ENCODE measurements at places on chromosomes 12 and 14.

GRCh38 chr14:22432348-22432976 lies 156.6 kb downstream of the DAD1 start:
- peak; percentile 97 for DNase-seq

GRCh38 chr12:53599579-53599978 lies 26.6 kb downstream of the ATF7 start:
- DNase-seq = no peak

DNA sequence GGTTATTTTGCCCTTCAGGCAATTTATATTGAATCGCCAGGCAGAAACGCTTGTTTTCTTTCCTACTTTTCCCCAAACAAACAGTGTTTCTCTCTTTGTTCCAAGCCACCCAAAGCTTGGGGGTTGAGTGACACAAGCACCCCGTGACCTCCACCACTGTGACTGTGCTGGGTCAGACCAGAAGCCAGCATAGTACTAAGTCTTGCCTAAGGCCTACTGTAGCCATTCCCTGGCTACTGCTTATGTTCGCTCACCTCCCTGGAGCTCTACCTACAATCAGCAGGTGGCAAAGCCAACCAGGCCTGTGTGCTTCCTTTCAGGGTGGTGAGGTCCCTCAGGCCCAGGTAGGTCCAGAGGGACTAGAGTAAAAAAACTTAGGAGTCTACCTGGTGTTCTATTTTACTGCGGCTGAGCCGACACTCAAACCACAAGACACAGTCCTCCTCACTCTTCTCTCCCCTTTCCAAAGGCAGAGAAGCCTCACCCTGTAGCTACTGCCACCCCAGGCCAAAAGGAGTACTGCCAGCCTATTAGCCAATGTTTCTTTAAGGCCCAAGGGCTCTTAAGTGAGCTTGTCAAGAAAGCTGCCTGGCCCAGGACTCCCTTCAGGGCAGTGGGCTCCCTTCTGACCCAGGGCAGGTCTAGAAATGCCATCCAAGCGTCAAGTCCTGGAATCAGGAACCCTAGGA lies 411.8 kb upstream of the MIS18BP1 start:
- no peak for DNase-seq

- DNase-seq = peak; percentile 78
Measured at GRCh38 chr12:24931666-24932405, 17.1 kb downstream of the BCAT1 start.

DNA sequence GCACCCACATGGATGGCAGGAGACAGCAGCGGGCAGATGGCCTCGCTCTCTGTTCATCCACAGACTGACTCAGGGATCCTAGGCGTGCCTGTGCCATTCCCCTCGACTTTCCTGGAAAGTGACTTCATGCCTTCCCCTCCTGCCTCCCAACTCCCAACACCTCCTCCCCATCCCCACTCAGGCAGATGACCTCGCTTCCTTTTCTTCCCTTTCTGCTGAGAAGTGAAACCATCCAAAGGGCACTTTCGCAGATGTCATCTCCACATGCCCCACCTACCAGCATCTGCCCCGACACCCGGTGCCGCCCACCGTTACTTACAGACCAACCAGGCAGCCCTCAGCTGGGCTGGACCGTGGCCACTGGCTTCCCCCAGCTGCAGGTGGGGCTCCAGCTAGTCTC lies 29.6 kb downstream of the BEGAIN start:
- DNase-seq = no peak

GRCh38 chr12:102518871-102519270 lies 38.5 kb upstream of the IGF1 start:
- no peak for DNase-seq

DNA sequence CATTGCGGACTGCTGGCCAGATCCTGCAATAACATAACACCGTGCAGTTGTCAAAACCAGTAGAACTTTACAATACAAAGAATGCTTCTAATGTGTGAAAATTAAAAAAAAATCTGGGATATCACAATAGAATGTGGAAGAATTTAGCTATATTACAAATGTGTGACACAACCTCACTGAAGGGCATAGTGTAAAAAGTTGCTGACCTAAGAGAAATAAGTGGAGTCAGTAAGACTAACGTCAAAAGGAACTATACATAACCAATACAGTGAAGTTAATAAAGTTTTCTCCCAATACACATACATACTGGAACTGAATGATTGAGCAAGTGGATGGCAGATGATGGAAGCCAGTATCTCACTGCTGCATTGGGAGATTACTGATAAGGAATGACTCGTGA lies 12.4 kb downstream of the OR6C74 start:
- no peak for DNase-seq

GRCh38 chr14:21414137-21414631 lies 30.4 kb upstream of the SUPT16H start:
- no peak for DNase-seq

- no peak for DNase-seq
Measured at GRCh38 chr12:98719515-98720504, 74.7 kb downstream of the APAF1 start.

DNA sequence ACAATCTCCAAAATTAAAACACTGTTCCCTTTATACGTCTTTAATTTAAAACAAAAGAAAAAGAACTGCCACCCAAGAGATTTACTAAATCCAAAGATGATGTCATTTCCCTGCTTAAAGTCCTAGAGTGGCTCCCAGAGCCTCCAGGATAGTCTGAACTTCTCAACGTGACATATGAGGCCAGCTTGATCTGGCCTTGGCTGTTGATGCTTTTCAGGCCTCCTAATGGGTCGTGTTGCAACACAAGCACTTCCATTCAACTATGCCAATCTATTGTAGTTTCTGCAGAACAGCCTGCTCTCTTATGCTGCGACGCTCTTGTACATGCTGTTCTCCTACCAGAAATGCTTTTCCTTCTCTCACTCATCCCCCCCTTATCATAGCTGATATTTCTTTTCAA lies 35.7 kb downstream of the LGR5 start:
- no peak for DNase-seq

DNA sequence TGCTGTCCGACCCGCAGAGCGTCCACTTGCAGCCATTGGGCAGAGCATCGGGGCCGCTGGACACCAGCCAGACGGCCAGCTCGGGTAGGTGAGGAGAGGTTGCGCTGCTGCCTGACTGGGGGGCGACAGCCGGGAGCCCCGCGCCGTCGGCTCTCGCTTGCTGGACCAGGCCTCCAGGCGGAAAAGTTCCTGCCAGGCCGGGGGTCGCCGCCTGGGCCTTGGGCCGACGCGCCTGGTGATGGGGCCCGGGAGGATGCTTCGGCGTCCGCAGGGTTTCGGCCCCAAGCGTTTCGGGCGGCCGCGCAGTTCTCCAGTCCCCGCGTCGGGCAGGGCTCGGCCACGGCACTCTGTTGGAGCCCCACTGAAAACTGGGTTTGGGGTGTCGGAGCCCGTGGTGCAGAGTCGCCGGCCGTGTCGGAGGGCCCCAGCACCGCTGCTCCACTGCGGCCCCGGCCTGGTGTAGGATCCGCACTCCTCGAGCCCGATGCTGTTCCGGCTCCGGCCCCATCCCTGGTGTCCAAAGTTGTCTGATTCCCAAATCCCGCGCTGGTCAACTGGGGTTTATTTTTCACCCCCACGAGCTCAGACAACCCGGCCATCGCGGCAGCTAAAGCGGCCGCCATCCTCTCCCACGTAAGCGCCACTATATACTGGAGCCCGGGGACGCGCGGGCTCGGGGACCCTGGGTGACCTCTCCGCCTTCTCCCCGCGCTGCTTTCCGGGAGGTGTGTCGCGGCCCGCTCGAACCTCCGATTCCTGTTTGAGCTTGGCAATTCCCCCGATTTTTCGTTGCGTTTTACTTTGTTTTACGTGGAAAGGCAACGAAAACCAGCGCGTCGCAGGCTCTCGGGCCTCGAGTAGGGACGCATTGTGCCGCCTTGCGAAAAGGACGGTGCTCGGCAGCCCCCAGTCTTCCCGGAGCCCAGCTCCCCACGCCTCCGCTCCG lies 872 bp downstream of the VSX2 start:
- no peak for DNase-seq

GRCh38 chr14:85873006-85873405 lies 343.1 kb downstream of the FLRT2 start:
- DNase-seq = no peak

DNA sequence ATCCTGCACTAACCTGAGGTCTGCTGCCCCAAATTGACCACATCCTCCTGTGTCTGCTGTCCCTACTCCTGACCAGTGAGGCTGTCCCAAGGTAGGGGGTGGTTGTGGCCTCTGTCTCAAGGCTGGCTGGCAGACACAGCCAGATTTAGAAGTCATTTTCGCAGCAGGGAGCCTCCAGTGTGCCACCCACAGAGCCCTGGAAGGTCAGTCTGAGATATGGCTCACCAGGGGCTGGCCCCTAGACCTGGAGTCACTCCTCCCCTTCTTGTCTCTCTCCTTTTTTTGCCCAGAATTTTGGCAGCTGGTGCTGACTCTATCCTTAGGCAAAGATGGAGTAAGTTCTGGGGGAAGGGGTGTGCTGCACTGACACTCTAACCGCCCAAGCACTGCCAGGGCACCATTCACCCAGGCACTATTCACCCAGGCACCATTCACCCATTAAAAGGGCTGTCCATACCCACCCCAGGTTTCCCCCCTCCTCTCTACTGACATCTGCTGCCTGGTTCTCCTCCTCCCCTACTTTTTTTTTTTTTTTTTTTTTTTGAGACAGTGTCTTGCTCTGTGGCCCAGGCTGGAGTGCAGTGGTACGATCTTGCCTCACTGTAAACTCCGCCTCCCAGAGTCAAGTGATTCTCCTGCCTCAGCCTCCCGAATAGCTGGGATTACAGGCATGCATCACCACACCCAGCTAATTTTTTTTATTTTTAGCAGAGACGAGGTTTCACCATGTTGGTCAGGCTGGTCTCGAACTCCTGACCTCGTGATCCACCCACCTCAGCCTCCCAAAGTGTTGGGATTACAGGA lies 7.7 kb downstream of the DDN start:
- no peak for DNase-seq

DNA sequence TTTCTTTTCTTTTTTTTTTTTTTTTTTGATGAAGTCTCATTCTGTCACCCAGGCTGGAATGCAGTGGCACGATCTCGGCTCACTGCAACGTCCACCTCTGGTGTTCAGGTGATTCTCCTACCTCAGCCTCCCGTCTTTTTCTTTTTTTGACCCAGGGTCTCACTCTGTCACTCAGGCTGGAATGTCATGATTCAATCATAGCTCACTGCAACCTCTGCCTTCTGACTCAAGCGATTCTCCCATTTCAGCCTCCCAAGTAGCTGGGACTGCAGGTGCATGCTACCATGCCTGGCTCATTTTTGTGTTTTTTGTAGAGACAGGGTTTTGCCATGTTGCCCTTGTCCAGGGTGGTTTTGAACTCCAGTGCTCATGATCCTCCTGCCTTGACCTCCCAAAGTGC lies 12.0 kb downstream of the FUT8 start:
- no peak for DNase-seq

GRCh38 chr14:69489495-69489894 lies 5.0 kb downstream of the PLEKHD1 start:
- no peak for DNase-seq

DNA sequence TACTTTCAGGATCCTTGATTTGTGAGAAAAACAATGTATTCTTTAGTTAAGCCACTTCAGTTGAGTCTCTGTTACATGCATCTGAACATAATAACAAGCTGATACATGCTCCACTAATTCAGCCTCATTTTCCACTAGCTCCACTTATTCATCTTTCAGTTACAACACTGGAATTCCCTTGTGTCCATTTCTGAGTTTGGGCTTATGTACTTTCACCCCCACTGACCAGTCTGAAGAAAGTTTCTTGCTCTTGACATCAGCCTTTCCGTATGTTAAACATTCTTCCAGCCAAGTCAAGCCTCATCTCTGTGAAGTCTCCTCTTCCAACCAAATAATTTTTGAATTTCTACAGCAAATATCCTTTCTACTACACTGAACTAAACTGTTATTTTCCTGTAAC lies 592.5 kb upstream of the NOVA1 start:
- no peak for DNase-seq

GRCh38 chr12:108905725-108906124 lies 25.8 kb downstream of the DAO start:
- DNase-seq = peak; percentile 49

DNA sequence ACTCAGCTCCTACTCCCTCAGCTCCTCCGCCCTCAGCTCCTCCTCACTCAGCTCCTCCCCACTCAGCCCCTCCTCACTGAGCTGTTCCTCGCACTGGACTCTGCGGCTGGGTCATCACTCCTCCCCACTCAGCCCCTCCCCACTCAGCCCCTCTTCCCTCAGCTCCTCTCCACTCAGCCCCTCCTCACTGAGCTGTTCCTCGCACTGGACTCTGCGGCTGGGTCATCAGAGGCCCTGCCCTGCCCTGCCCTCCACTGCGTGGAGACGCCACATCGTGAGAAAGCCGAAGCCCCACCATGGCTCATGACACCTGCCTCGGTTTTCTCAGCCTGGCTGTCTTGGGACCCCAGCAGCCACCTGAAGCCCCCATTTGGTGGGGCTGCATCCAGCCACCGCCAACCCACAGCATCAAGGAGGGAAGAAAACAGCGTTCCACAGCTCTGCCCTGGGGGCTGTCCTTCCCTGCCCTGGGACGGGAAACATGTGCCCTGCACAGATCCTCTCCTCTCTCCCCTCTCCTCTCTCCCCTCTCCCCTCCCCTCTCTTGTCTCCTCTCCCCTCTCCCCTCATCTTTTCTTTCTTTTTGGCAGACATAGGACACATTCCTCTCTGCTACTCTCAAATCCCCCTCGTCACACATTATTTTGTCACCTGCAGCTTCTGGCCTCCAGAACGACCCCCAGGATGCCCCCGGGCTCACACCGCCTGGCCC lies 17.7 kb downstream of the NOC4L start:
- DNase-seq = no peak

DNA sequence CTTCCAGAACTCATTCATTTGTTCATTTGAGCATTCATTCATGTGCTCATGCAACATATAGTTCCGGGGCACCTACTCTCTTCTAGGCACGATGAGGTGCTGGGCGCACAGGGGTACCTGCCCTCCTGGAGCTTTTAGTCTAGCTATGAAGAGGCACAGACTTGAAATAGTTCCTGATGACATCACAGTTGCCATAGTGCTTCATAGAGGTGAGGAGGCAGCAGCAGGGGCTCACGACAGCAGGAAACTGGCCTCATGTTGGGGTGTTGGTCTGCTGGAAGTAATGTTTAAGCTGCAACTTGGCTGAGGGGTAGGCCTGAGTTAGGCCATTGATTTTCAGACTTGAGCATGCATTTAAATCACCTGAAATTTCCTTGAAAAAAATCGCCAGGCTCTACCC lies 195.5 kb downstream of the PHETA1 start:
- no peak for DNase-seq

GRCh38 chr14:77061630-77062257 lies 33.2 kb upstream of the IRF2BPL start:
- no peak for DNase-seq

DNA sequence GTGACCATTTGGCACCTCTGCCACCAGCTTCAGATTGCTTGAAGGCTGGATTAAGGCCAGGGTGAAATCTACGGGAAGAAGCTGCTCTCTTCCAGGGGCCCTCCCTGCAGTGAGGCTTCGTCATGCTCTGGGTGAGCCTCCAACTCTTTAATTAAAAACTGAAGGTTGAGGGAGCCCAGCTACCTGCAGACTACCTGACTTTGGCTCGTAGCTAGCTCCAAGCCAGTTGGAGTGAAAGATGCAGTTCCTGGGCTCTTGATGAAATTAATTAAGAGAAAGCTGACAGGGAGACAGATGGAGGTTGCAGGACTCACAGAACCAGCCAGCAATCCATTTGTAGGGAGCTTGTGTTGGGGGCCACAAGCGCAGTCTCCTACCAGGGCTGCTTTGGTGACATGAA lies 168.5 kb upstream of the SFSWAP start:
- DNase-seq = no peak

- no peak for DNase-seq
Measured at GRCh38 chr14:90814806-90815571, 1.2 kb downstream of the TTC7B start.
